Glutamatergic neuron (in vitro differentiated cells): ENCODE measurements at places on chromosomes 6 and 20. TPM values are rescaled to one million over a fixed set of nuclear protein-coding genes. Genes with fewer than 3 reads are reported as not detected.

Gene EMILIN3
- not detected for total RNA-seq

Gene SNAP25
- 61.0 TPM for total RNA-seq

Gene MYBL2
- total RNA-seq, result 19.0 TPM

Gene TBC1D32
- total RNA-seq, result 24.2 TPM

Gene WFDC10B
- not detected for total RNA-seq

- H3K4me1 ChIP-seq, result no peaks in the 10 kb centered on the region
- H3K36me3 ChIP-seq, result peaks cover 4% of the 10 kb centered on the region
- no peak overlapping the region for H3K27ac ChIP-seq
- DNase-seq, result no peak
These were observed 182.5 kb downstream of the CDC5L start for GRCh38 chr6:44569931-44570385.

- no peak overlapping the region for H3K27ac ChIP-seq
- no peaks in the 10 kb centered on the region for H3K4me1 ChIP-seq
- no peaks in the 10 kb centered on the region for H3K36me3 ChIP-seq
- no peak for DNase-seq
- no peak overlapping the region for H3K4me3 ChIP-seq
These were observed 9.7 kb upstream of the TNFRSF6B start for GRCh38 chr20:63686492-63687321.

- no peak overlapping the region for H3K27ac ChIP-seq
- H3K4me1 ChIP-seq, result no peaks in the 10 kb centered on the region
- no peak for DNase-seq
- H3K4me3 ChIP-seq, result no peak overlapping the region
- no peaks in the 10 kb centered on the region for H3K36me3 ChIP-seq
These were observed 7.7 kb upstream of the SEC63 start for GRCh38 chr6:107965746-107966145.

DNA sequence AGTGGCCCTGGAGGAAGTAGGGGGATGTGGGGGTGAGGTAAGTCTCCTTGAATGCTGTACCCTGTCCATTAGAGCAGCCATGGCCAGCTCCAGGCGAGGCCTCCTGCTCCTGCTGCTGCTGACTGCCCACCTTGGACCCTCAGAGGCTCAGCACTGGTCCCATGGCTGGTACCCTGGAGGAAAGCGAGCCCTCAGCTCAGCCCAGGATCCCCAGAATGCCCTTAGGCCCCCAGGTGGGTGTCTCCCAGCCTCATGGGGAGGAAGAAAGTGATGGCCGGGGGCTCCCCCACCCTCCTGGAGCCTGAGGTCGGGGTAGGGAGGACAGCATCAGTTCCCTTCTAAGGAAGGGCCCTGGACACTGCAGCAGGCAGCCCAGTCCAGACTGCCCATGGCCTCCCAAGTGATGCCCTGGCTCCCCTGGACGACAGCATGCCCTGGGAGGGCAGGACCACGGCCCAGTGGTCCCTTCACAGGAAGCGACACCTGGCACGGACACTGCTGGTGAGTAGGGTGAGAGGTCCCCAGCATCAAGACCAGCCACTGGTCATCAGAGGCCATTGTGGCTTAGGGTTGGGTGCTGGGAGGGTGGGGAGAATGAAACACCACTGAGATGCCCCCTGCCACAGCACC is 1.0 kb downstream of the GNRH2 start:
- DNase-seq, result no peak

DNA sequence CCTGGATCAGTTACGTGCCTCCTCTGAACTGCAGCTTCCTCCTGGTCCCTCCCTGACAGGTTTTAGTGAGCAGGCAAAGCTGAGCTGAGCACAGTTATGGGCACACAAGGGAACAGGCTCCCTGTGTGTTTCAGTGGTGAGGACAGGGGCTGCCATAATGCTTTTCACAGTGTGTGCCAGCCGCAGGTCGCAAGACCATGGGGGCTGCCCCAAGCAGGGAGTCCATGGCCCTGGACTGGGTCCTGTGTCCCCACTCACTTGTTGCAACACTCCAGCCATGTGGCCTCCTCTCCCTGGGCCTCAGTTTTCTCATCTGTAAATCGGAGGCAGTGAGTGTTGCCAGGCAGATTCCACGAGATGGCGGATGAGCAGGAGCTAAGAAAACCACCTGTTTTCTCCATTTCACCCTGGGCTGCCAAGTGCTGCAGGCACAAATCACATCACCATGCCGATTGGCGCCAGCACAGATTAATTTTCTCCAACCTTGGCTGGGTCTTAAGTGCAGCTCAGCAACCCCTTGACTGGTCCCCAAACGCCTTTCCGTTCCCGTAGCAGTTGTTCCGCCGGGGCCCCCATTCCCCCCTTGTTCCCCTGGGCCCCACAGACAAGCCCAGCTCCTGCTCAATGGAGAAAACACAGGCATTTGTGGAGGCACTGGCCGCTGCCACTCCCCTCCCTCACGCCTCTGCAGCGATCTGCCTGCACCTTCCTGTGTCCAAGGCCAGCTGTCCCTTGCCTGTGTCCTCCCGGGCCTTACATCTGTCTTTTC is 57.1 kb upstream of the NNAT start:
- peaks cover 8% of the 10 kb centered on the region for H3K36me3 ChIP-seq
- peaks cover under 1% of the 10 kb centered on the region for H3K27me3 ChIP-seq
- H3K4me1 ChIP-seq, result peaks cover 8% of the 10 kb centered on the region

- peaks cover 21% of the 10 kb centered on the region for H3K36me3 ChIP-seq
- H3K27ac ChIP-seq, result no peak overlapping the region
- DNase-seq, result no peak
- no peaks in the 10 kb centered on the region for H3K27me3 ChIP-seq
- H3K4me1 ChIP-seq, result peaks cover 2% of the 10 kb centered on the region
These were observed 1060.3 kb upstream of the CITED2 start for GRCh38 chr6:140434761-140435160.

DNA sequence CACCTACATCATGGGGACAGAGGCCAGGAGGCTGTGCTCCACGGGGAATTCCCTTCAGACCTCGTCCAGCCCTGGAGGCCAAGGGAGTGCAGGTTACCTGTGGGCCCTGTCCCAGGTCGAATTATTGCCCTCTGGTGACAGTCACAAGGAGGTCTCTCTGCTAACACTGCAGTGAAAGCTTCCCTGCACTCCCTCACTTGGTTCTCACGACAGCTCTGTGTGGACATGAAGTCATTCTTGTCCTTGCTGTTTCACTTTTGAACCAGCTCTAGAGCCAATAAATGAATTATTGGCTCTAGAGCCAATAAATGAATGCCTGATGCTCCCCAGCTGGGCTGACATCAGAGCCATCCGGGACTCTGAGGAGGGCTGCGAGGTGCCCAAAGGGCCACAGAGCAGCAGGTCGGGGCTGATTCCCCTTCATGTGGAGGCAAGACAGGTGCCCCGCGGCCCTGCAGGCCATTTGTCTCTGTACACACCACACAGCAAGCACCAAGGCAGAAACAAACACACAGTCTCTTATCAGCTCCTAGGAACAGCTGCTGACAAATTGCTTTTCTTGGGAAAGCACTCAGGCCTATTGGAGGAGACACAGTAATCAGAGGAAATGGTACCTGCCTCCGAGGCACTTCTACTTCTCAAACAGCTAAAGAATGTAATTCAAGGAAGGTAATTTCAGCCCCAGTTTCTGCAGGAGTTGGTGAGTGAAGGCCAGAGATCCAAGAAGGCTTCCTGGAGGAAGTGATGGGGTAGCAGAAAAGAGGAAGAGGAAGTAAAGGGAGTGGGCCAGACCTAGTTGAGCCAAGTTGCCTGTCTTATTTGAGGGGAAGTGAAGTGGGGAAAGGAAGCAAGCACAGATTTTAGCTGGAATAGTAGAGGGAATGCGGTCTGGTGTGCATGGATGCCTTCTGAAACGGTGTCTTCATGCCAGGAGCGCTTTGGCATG is 27.5 kb upstream of the TBXT start:
- no peak overlapping the region for H3K4me3 ChIP-seq
- peaks cover 7% of the 10 kb centered on the region for H3K27me3 ChIP-seq
- H3K36me3 ChIP-seq, result no peaks in the 10 kb centered on the region
- no peak for DNase-seq
- no peaks in the 10 kb centered on the region for H3K4me1 ChIP-seq
- H3K27ac ChIP-seq, result no peak overlapping the region
